Stimulated activated CD4-positive, alpha-beta T cell treated with anti-CD3 and anti-CD28 coated beads, Interleukin-15, amount 100 ng/mL, for 1 hour (primary cell): ENCODE measurements at places on chromosomes 2 and 18.

DNA sequence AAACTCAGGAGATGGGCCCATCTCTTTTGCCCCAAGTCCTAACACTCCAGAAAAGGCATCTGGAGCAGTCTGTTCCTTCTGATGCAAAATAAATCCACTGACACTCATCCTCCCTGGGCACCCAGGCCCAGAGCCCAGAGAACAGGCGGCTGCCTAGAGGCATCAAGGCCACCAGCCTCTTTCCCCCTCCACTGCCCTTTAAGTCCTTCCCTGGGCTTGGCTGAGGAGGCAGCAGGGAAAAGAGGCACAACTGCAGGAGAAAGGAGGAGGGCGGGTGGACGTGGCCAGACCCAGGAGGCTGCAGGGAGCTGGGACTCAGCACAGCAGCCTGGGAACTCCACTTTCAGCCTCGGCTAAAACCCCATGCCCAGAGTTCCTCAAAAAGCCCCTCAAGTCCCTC, 99.7 kb upstream of the ID2 start:
- DNase-seq, result no peak

GRCh38 chr18:62596145-62597005, 73.5 kb downstream of the ZCCHC2 start:
- DNase-seq, result no peak

- DNase-seq, result no peak
These were observed 50.9 kb downstream of the LRPPRC start for GRCh38 chr2:43944915-43945314.

DNA sequence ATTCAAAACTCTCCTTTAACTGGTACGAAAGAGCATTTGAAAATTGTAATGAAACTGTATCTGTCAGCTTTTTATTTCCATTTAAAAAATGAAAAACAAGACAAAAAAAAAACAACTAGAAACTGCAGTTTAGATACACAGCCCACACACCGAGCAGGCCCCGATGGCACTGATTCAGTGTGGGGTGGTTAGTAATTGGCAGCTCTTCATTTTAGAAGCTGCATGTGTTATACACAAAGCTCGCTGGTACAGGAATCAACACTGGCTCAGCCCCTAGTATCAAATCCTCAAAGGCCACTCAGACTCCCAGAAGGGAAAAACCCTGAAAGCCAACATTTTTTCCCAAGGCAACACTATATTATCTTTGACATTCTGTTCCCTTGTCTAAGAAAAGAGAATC, 30.5 kb upstream of the RMDN2 start:
- DNase-seq, result no peak

GRCh38 chr2:226953826-226954225, 118.0 kb downstream of the RHBDD1 start:
- no peak for DNase-seq

DNA sequence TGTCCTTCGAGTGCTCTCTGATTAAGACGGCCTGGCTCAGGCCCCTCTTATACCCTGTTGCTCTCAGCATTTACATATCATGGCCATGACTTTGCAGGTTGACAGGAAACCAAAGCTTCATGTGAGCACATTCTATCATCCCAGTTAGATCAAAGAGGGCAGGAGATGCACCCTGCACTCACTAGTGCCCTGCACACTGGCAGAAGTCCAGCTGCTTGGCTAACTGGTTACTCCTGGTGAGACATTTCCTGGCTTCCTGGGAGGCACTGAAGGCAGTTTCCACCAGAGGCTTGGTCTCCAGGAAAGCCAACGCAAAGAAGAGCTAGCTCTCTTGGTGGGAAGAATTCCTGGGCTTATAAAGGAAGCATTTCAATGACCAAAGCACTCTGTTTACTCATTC, 66.3 kb downstream of the LIPG start:
- DNase-seq, result no peak

DNA sequence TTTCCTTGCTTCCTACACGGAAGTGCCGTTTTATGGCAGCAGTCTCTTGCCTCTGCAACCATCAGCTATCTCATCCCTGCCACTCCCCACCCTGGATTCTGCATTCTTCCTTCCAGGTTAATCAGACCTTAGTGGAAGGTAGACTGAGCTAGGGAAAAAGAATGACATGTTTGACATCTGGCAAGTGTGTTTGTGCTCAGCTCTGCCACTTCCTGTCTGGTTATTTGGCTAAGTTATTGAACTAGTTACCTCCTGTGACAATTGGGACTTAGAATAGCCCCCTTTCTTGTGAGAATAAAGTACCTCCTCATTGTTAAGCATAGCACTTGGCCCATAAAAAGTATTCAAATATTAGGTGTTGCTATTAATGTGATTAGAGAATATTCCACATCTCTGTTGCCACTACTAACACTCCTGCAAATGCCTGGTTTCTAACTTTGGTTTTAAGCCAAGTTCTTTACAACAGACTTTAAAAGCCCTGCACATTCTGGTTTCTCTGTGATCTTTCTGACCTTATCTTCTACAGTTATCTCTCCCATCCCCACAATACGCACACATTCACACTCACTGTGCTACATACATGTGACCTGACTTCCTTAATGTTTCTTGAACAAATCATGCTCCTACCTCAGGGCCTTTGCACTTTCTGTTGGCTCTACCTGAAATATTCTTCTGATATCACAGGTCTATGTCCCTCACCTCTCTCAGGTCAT, 10.8 kb upstream of the MAPRE2 start:
- DNase-seq, result no peak

DNA sequence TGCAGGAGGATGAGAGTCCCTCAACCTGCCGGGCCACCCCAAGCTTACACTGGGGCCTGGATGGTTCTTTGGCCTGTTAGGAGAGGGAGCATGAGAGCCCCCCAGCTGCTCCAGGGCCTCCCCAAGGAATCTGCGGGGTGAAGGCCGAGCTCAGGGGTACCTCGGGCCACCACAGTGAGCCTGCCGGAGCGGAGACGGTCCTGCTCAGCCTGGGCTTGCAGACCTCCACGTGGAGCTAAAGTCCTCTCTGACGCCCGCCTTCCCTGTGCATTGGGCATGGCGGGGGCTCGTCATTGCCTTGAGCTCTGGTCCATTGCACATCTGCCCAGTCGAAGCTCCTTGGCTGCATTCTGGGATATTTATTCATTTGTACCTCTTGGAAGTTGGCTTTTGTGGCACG, 62.7 kb downstream of the ASB1 start:
- no peak for DNase-seq

- no peak for DNase-seq
These were observed 62.1 kb upstream of the NPAS2 start for GRCh38 chr2:100757621-100758394.

DNA sequence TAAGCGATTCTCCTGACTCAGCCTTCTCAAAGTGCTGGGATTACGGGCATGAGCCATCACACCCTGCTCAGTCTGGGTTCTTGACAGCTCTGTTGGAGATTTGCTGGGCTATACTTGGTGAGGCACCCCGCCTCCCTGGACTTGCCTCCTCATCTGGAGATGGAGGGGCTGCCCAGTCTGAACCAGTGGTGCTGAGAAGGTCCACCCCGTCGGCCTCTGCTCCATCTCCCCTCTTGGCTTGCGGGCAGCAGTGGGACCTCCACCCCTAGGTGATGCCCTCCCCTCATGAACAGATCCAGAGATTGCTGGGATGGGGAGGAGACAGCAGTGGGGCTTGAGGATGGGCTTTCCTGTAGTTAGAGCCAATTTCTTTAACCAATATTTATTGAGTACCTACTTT, 120.9 kb downstream of the CLIP4 start:
- no peak for DNase-seq

DNA sequence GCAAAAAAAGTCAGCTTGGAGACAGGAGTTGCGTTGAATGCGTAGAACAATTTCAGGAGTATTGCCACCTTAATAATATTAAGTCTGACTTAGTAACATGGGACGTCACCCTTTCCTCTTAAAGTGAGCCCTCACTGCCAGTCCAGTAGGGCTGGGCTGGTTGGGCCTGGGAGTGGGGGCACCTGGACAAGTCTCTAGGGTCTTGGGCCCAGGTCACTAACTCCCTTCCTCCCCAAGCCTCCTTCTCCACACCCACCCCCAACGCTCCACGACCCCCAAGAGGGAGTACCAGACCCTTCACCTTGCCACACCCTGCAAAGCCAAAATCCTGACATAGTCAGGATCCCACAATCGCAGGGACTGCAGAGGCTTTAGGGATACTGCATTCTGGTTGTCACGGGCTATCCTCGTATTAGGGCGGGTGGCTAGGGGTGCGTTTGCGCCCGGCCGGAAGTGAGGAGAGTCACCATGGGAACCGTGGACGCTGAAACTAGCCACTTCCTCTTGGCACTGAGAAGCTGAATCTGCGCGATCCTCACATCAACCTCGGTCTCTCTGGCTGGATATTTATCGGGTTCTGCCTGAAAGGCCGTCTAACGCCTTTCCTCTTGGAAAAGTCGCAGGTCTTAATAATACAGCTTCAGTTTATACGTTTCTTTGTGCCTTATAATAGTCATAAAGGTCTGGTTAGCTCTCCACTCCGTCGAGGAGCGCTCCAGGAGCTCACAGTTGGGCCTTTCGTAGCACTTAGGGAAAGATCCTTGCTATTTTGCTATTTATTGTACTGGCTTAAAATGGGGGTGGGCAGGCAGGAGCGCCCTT, 10.3 kb upstream of the CXXC1 start:
- no peak for DNase-seq

DNA sequence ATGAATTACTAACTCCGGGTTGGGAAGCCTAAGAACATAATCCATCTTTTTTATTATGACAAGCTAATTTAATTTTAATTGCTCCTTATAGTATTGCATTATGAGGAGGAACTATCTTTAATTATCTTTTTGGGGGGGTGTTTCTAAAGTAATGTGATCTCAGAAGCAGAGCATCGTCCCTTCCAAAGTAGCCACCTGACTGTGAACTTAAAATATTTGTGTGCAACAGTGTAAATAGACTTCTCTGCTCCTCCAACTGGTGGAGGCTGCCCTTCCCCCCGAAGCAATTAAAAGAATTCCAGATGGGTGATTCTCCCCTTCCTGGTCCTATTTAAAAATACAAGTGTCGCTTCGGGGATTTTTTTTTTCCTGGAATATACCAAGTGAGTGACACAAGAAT, 55.7 kb downstream of the TCF7L1 start:
- no peak for DNase-seq

GRCh38 chr2:1621041-1621440, 123.3 kb downstream of the PXDN start:
- DNase-seq, result no peak

DNA sequence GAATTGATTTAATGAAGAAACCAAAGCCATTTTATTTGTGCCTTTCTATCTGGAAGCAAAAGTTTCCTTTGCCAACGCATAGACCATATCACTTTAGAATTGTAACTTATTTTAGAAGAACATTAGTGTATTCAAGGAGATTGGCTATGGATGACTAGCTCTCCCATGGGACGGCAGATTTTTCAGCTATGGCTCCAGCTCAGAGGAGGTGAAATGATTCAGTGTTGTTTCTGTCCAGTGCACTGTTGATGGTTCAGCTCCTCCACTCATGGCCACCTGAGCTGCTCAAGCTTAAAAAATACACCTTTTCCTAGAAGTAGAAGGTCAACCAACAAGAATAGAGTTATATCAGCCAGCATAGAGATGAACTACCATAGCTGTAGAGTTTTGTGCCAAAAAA, 1597.5 kb upstream of the PIK3C3 start:
- no peak for DNase-seq

GRCh38 chr2:172086241-172087206, 1.2 kb downstream of the DLX1 start:
- no peak for DNase-seq

- peak; percentile 59 for DNase-seq
These were observed 8.6 kb upstream of the MTCL1 start for GRCh38 chr18:8696749-8697211.

DNA sequence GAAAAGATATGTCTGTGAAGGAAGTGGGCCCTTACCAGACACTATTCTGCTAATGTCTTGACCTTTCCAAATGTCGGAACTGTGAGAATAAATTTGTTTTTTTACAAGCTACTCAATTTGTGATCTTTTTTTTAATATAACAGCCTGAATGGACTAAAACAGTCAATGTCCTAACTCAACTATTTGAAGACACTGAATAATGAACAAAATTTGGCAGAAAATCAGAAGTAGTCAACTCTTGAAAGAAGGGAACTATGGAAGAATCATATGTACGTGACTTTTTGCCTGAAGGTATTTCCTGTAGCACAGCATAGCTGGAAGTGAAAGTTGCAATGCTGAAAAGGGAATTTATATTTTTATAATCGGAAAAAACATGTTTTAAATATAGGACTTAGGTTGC, 351.8 kb upstream of the TFPI start:
- DNase-seq, result no peak

DNA sequence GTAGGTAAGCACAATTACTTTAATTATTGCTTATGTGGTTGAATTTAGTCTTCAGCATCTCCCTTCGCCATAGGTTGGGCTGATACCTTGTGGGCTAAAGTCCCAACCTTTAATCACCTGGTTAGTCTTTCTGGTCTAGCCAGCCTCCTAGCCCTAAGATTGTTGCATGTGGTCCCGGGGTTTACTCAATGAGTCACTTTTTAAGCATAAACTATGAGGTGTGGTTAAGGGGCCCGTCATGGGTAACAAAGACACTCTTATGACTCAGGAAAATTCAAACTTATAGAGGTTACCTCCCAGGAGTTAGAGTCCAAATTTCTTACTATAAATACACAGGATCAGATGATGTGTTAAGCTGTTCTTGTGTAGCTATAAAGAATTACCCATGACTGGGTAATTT, 841.6 kb downstream of the TRIB2 start:
- DNase-seq, result no peak

GRCh38 chr2:6492573-6492972, 373.1 kb downstream of the CMPK2 start:
- DNase-seq, result no peak

- DNase-seq, result no peak
These were observed 21.1 kb upstream of the CELF4 start for GRCh38 chr18:37586656-37587225.

DNA sequence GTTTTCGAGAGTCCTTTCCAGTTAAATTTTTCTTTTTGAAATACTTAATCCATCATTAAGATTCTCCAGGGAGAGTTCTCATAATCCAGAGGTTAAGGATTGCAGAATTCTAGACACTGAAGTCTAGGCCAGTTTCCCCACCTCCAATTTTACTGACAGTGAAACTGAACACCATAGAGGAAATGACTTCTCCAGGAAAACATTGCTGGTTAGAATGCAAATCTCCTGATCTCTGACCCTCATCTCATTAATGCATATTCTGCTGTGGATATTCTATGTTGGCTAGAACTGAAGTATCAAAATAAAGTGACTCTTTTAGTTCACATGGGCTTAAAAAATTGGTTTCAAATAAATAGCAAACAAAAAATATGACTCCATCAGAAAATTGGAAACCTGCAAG, 105.8 kb upstream of the UGP2 start:
- DNase-seq, result no peak

DNA sequence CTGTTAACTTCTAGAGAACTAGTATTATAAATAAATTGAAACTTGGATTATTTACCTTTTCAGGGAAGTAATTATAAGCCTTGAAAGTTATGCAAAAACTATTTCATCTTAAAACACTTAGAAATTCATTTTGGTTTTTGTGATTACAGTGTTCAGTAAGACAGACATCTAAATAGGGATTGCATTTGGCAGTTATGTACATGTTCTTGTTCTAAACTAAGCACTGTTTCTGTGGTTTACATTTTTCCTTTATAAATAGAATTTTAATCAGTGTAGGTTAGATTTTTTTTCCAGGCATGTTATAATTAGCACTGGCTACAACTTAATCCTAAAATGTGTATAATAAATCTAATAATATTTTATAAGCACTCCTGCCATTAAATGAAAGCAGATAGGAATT, 35.0 kb downstream of the LCLAT1 start:
- no peak for DNase-seq
